ENCODE measurements at places on chromosomes 6 and 20.

DNA sequence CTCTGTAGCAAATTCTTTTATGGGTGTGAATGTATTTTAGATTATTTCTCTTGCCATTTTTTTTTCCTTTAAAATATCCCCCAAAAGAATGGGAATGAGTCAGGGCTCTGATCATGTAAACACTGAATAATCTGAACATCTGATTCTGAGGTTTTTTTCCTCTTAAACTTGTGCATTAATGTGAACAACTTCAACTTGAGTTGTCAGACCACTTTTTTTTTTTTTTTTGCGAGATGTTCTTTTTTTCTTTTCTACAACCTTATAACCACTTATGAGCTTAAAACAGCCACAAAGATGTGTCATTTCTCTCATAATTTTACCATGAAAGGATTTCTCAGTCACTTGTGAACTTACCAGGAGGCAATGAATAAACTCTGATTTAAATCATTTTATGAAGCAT is 85.3 kb downstream of the TBC1D7 start:
- no peak for DNase-seq

GRCh38 chr20:38418509-38419204 is 16.5 kb downstream of the SNHG17 start:
- DNase-seq = peak; percentile 37

DNA sequence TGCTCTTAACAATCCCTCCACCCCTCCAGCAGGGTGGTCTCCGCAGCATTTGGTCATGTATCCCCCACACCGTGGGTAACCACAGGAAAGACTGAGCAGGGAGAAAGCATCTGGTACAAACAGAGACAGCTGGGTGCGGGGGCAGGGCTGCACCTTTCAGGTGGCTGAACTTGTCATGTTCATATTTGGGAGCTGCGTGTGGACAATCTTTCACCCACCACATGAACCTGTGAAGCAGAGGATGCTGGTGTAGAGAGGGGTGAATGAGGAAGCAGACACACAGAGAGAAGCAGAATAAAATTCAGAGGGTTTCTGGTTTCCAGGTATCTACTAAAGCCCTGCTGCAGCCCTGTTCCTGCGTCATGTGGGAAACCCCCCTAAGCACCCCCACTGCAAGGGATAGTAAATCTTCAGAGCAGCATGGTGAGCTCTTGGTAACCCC is 8.9 kb downstream of the GFOD1 start:
- no peak for DNase-seq

GRCh38 chr6:158714706-158715105 is 64.9 kb downstream of the SYTL3 start:
- no peak for DNase-seq

GRCh38 chr6:19995575-19996257 is 158.5 kb downstream of the ID4 start:
- DNase-seq = peak; percentile 24

DNA sequence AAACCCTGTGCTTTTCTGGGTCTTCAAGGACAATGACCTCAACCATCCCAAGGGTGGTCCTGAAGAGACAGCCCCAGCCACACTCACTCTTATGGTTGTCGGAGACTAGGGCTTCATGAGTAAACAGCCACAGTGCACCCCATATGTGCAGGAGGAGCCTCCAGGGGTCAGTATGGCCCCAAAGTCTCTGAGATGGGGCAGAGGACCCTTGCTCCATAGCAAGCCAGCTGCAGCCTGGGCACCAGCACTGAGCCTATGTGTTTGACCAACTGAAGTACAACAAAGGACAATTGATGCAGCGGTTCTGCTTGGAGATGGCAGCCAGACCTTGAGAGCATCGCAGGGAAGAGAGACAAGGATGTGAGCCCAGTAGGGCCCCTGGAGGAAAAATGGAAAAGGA is 112.2 kb downstream of the LRFN2 start:
- DNase-seq = peak; percentile 15

GRCh38 chr6:153484056-153484455 is 353.0 kb upstream of the RGS17 start:
- no peak for DNase-seq

DNA sequence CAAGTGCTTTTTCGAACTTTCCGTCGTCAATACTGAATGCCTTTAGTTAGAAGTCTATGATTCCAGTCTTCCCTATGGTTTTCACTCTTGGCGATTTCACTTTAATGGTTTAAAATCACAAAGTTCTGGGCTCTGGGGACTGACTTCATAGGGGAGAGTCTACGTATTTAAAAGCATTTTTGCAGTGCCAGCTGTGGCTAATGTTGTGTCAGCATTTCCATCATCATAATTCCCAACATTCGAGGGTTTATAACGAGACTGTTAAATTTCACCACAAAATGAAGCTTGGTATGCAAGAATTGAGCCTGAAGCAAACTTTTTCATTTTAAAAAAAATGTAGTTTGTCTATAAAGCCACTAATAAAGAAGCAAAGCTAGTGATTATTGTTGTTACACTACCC is 242.7 kb downstream of the SOX4 start:
- DNase-seq = no peak
